Neural progenitor cell (in vitro differentiated cells): ENCODE measurements at places on chromosomes 6 and 20.

DNA sequence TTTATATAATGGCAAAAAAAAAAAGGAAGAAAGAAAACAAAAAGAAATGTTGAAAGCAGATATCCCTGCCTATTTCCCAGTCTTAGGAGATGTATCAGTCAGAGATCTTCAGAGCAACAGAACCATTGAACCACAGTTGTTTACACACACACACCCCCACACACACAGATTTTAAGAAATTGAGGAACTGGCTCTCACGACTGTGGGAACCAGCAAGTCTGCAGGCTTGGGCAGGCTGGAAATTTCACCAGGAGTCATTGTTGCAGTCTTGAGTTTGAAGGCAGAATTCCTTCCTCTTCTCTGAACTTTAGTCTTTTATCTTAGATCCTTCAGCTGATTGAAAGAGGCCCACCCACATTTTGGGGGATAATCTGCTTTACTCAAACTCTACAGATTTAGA is 380.9 kb downstream of the CDKAL1 start:
- DNase-seq = no peak

DNA sequence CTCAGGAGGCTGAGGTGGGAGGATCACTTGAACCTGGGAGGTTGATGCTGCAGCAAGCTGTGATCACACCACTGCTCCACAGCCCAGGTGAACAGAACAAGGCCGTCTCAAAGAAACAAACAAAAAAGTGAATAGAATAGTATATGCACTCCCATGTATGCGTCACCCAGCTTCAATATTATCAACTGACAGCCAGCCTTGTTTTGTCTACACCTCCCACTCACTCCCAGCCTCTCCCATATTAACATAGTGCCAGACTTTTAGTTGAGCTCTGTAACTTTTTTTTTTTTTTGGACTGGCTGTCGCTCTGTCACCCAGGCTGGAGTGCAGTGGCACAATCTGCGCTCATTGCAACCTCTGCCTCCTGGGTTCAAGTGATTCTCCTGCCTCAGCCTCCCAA is 18.1 kb upstream of the ILRUN start:
- no peak for DNase-seq

- no peak for DNase-seq
Observed at GRCh38 chr20:4136967-4137334, 121.6 kb upstream of the RNF24 start.

- no peak for DNase-seq
Observed at GRCh38 chr6:70080443-70081070, 214.2 kb downstream of the COL19A1 start.

GRCh38 chr6:35362200-35362599 is 19.8 kb downstream of the PPARD start:
- no peak for DNase-seq

GRCh38 chr6:136685540-136686108 is 106.7 kb downstream of the MAP3K5 start:
- DNase-seq = no peak

DNA sequence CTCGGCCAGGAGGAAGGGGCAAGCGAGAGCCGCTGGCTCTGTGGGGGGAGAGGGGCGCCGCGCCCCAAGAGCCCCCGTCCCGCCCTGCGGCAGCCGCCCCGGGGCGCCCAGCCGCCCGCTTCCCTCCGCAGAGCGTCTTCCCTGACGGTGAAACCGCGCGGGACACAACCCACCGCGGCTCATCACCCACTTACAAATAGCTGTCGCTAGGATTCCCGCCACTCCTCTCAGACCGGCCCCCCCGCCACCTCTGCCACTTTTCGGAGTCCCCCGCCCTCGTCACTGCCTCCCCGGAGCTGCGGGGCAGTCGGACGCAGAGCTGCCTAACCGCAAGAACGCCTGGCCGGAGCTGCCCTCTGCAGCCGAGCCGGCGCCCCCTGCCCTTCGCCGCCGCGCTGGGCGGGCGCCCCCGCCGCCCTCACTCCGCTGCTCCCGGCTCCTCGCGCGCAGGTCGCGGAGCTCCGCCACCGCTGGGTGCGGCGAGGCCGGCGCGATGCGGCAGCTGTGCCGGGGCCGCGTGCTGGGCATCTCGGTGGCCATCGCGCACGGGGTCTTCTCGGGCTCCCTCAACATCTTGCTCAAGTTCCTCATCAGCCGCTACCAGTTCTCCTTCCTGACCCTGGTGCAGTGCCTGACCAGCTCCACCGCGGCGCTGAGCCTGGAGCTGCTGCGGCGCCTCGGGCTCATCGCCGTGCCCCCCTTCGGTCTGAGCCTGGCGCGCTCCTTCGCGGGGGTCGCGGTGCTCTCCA is at the start of gene SLC35D3:
Gene SLC35D3, plus strand, starts transcription at position 366 of the 749 bp plus-strand sequence. Its CDS starts 128 bp downstream, at position 494.
- DNase-seq = peak; percentile 74
